ENCODE measurements at places on chromosomes 11 and 22. TPM values are rescaled to one million over a fixed set of nuclear protein-coding genes. Genes with fewer than 3 reads are reported as not detected.

Gene SOX10
- not detected for total RNA-seq

Gene NCAPH2
- 41.3 TPM for total RNA-seq

Gene ZNF280B
- 4.0 TPM for total RNA-seq

Gene C22orf23
- 0.75 TPM for total RNA-seq

Gene SLC22A6
- total RNA-seq, result not detected

Gene STK33
- 14.9 TPM for total RNA-seq

Gene RBFOX2
- 91.2 TPM for total RNA-seq

Gene OR51F1
- not detected for total RNA-seq

Gene POU2AF1
- total RNA-seq, result not detected

Gene IGSF9B
- total RNA-seq, result 6.3 TPM

GRCh38 chr11:65169164-65169641 lies 830 bp upstream of the SPDYC start:
- no peak for DNase-seq

DNA sequence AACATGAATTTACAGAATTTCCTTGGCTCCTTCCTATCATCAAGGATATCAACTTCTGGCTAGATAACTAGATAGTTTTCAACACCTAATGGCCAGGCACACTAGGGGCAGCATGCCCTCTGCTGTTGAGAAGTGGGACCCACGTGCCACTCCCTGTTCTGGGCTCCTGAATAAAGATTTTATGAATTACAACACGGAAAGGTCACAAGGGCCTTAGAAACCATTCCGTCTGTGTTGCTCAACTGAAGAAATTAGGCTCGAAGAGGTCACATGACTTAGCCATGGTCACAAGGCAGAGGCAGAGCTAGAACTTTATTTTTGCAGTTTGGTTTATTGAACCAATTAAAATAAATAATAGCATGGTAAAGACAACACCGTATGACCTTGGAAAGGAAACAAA lies 36.0 kb downstream of the PRCP start:
- DNase-seq, result no peak

GRCh38 chr22:46864314-46865051 lies 102.0 kb downstream of the TBC1D22A start:
- no peak for DNase-seq

DNA sequence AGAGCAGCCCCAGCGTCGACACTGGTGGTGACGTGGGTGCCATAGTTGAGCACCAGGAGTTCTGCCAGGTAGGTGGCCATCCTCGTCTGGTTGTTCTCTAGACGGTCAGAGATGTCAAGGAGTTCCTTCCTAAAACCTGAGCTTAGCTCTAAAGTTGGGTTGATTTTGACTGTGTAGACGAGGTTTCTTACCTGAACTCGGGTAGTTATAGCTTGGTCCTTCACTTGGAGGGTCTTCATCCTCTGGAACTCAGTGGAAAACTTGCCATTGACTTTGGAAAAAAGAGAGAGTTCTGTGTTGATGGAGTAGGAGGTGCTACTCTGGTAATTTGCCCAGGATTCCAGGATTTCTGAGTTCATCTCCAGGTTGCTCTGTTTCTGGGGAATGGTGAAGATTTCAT lies 505 bp downstream of the MPEG1 start:
- DNase-seq, result no peak

DNA sequence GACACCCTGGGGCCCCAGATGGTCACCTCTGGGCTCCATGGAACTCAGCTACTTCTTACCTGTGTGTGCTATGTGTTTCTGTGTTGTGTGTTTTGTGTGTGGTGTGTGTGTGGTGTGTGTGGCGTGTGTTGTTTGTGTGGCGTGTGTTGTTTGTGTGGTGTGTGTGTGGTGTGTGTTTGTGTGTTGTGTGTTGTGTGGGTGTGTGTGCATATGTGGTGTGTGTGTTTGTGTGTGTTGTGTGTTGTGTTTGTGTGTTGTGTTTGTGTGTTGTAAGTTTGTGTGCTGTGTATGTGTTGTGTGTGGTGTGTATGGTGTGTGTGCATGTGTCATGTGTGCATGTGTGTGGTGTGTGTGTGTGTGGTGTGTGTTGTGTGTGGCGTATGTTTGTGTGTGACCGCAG lies 3.8 kb upstream of the WNT7B start:
- no peak for DNase-seq

GRCh38 chr11:76251576-76251975 lies 45.3 kb upstream of the WNT11 start:
- DNase-seq, result no peak

DNA sequence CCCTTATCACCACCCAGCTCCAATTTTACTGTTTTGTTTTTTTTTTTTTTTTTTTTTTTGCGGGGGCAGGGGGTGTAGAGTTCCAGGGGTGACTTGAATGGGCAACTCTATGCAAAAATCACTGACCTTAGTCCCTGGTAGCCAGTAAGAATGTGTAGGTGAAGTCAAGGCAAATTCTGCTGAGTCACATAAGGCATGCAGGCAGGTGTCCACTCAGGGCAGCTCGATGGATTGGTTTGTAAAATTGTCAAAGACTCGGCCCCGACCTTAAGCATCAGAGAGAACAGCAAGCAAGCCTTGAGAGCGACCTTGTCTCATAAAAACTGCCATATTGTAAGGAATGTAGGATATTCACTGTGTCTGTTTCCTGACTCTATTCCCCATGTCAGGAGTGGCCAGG lies 151.3 kb upstream of the SEZ6L start:
- DNase-seq, result no peak

GRCh38 chr11:104899226-104899625 lies 966 bp upstream of the CASP12 start:
- DNase-seq, result no peak

DNA sequence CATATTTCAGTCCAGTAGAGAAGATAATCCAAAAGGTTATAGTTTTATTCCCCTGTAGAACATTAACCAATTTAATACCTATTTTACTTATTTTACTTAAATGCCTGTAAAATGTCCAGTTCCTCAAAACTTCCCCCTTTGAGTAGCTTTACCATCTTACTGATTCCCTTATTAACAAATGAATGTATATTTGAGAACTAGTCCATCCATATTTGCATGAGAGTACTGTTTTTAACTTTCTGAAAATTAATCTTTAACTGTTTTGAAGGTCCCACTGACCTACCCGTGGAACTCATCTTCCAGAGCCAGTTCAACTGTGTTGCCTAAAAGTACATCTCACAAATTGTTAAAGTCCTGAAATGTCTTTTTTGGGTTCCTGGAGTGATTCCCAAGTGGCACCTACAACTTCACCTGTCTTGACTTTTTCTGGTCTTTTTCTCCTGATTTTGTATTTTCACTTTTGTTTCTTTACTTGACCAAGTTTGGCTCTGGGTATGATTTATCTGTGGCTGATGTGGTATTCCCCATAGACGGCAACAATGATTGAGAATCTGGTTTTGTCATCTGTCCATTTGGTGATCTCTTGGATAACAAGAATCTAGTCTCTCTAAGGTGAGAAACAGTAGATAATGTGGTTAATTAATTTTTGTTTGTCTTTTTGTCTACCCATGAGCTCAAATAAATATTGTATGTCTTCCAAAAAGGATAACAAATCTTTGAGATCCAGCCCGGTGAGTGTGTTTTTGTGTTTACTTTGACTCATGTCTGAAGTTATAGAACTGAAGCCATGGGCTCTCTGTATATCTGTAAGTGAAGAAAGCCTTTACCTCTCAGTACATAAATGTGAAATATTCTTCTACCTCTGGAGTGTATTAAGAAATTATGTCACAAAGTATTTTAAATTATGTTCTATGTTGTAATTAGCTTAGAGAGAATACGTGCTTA lies 174.2 kb downstream of the ETS1 start:
- DNase-seq, result no peak

DNA sequence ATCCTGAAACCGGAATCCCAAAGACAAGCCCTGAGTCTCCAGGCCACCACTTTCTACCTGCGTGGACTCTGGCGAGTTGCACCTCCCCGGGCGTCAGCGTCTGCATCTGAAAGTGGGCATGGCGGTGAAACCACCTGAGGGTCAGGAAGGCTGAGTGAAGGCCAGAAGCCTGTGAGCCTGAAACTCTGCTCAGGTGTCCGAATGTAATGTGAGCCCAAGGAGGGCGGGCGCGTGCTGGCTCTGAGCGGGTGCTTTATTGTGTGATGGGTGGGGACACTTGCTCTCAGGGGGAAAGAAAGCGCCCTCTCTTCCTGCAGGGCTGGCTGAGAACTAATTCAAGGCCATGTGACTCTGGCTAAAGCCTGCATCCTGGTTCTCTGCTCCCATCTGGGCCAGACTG lies 135.6 kb downstream of the ST3GAL4 start:
- no peak for DNase-seq

- DNase-seq, result no peak
Measured at GRCh38 chr22:44407171-44407986, 90.7 kb downstream of the RTL6 start.

- DNase-seq, result peak; percentile 94
Measured at GRCh38 chr11:20112291-20113148, 47.8 kb downstream of the DBX1 start.

- DNase-seq, result no peak
Measured at GRCh38 chr11:2449548-2450320, 4.9 kb downstream of the KCNQ1 start.

DNA sequence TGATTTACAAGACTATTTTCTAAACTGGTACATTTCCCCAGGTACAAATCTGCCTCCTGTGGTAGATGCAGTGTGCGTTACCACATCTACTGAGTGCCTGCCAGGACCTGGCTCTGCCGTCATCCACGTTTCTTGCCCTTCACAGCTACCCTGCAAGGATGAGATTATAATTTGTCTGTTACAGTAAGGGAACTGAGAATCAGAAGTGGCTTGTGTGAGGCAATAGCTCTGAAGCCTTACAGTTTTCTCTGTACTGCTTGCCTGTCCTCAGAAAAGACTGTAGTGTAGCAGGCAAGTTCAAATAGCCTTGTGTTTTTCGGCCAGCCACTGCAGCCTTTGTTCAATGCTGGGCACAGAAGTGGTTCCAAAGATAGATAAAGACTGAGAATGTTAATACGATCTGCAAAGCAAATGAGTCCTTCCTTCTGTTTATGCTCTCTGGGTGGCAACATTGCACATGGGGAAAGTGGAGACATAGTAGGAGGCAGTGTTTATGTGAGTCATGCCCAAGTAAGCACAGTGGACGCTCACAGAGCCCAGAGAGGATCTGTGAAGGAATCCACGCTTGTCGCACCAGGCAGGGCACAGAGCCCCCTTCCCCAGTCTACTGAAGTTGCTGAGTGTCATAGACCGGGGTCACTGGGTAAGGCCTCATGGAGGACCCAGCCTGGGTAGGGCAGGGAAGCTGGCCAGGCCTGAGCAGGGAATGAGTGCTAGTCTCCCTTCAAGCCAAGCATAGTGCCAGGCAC lies 49.1 kb downstream of the MICAL2 start:
- no peak for DNase-seq

- no peak for DNase-seq
Measured at GRCh38 chr11:80687941-80688340, 1247.1 kb upstream of the TENM4 start.

DNA sequence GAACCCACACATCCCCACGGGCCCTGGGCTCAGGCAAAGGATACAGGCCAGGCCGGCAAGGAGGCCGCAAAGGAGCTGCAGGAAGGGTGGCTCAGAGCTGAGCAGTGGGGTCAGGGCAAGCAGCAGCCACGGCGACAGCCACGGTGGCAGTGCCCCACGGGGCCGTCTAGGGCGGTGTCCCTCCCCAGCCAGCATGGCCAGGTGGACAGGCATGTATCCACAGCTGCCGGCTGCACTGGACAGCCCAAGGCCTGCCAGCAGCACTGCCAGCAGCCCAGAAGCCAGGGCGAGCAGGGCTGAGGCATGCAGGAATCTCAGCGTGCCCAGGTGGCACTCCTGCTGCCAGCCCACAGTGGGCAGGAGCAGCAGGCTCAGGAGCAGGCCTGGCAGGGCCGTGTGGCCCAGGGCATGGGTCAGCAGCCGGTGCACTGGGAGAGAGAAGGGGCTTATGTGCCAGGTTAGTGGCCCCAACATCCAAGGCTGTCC lies 3.9 kb downstream of the RHBDD3 start:
- no peak for DNase-seq

DNA sequence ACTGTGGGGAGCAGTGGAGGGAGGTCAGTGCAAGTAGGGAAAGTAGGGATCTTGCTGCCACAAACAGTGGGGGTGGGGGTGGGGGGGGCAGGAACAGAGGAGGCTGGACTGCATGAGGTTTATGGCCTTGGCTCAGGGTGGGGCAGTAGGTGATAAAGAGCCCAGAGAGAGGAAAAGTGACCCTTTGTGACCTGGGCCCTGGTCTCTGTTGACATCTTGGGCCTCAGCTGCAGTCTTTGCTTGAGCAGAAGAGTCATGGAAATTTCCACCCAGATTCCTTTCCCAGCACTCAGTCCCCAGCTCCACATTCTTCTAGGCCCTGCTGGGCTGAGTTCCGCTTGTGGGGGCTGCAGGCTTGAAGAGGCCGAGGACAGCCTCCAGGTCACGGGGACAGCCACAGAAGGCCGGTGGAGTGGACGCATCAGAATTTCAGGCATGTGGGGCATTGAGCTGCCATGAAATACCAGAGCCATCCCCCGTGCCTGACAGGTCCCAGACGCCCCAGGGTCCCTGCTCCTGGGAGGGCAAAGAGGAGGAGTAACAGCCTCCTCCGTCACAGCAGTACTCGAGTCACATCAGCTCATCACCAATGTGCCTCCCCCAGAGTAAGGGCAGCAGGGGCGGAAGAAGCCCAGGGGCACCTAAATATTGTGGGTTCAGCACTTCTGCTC lies 9.7 kb upstream of the MALAT1 start:
- DNase-seq, result no peak

GRCh38 chr11:74966651-74967050 lies 17.6 kb downstream of the SPCS2 start:
- DNase-seq, result no peak

- no peak for DNase-seq
Measured at GRCh38 chr22:24578355-24579257, 14.3 kb downstream of the LRRC75B start.

- DNase-seq, result no peak
Measured at GRCh38 chr11:2194877-2195755, 23.5 kb upstream of the TH start.

GRCh38 chr11:76123248-76123647 lies 83.1 kb downstream of the WNT11 start:
- DNase-seq, result no peak
